ENCODE measurements at places on chromosomes 3 and 15. TPM values are rescaled to one million over a fixed set of nuclear protein-coding genes. Genes with fewer than 3 reads are reported as not detected.

DNA sequence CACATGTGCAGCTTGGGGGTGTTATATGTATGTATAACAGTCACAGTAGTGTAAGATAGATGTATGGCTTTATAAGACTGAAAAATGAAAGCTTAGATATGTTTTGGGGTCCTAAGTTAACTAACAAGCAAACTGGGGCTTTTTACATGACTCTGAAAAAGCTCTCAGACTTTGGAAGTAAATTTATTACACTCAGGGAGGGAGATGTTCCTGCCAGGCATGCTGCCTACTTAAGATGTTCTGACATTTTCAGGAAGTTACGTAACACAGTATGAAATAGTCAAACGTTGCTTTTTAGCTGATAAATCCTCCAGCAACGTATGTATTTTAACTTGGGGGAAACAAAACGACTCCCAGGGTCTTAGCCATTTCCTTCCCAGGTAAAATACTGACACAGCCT is 1.7 kb upstream of the IFT57 start:
- no peak for DNase-seq

DNA sequence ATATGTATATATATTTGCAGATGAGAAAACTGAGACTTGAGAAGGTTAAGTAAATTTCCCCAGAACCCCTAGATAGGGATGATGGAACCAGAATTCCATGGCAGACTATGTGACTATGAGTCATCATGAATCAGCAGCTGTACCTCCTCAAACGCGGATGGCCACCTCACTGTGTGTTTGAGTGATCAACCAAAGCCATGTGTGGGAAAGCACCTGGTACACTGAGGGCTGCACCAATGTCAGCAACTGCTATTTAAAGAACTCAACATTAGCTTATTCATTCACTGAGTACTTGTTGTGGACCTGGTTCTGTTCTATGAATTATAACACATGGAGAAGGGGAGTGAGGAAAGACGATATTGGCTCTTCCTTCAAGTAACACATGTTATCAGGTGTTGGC is 377.0 kb downstream of the GAP43 start:
- DNase-seq, result no peak

DNA sequence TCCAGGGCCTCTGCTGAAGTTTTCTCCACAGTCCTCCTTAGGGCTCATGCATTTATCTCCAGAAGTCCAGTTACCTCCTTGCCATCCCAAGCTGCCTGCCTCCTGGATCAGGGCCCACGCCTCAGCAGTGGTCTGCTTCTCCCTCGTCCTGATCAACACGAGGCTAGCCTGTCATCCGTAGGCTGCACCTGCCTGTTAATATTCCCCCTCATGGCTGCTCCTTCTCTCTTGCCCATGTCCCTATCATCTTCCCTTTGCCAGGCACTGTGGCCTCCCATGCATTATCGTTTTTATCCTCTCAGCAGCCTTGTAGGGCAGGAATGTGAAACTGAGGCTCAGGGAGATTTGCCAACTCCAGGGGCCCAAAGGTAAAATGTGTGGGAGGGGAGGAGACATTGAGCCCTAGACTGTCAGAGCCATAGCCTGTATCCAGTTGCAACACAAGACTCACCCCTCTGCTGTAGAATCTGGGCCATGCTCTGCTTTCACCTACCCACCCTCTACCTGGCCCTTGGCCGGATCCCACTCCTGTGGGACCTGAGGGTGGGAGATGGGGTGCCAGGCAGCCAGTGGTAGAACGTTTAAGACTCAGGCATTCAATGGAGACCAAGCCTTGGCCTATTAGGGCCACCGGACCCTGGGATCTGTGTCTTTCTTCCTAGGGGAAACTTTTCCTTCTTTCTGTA is 4.6 kb downstream of the GRM2 start:
- DNase-seq, result no peak

DNA sequence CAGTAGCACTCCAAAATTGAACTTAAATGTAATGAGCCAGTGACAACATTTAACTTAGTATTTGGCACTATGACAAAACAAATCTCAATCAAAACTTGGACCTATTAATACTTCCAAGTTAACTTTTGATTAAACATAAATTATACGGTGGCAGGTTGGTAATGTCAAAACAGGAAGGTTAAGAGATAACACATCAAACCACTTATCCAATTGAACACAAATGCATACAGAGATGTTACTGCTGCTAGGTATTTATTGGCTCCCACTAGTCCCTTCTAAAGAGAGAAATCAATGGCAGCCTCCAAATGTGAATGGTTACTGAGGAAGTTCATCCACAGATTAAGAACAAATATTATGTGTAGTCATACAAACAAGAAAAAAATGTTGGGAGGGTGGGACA is 1.8 kb downstream of the GSK3B start:
- no peak for DNase-seq

PIGZ gene
- polyA plus RNA-seq, result 1.8 TPM

Measured in left kidney (tissue), 8 donors.